ENCODE measurements at places on chromosomes 7 and 10.

DNA sequence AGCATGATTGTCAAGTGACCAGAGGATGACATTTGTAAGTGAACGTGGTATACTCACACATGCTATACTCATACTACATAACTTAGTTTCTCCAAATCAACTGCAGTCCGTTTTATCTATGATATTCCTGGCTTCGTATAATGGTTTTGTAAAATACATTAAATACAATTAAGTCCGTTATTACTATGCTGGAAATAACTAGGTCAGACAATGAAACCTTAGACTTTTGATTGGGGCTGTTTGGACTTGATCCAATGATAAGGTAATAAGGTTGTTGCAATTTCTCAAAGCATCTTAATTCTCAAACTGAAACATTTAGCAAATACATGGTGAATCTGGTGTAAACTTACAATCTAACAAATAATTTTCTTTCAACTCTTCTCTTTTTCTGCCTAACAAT is 117.0 kb downstream of the TWIST1 start:
- DNase-seq, result no peak

GRCh38 chr10:103202319-103202718 is 9.2 kb upstream of the NT5C2 start:
- DNase-seq, result no peak

- DNase-seq, result no peak
Observed at GRCh38 chr10:60351191-60351853, 38.4 kb downstream of the ANK3 start.

- DNase-seq, result no peak
Observed at GRCh38 chr10:53314876-53315275, 542.3 kb upstream of the MBL2 start.

DNA sequence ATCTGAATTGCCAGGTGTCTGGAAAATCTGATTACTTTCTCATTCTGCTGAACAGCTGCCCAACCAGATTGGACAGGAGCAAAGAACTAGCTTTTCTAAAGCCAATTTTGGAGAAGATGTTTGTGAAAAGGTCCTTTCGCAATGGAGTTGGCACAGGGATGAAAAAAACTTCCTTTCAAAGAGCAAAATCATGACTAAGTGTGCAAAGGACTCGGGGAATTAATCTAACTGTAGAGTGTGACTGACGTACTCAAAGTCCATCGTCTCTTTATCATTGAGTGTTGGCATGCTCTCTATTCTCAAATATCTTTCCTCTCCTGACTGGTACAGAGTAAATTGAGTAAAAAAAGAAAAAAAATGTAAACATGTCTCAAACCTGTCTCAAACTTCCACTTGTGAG is 3.3 kb downstream of the NPS start:
- no peak for DNase-seq

- no peak for DNase-seq
Observed at GRCh38 chr7:134941952-134942351, 44.4 kb upstream of the AGBL3 start.

GRCh38 chr7:106419455-106420182 is 134.8 kb upstream of the NAMPT start:
- DNase-seq, result no peak

DNA sequence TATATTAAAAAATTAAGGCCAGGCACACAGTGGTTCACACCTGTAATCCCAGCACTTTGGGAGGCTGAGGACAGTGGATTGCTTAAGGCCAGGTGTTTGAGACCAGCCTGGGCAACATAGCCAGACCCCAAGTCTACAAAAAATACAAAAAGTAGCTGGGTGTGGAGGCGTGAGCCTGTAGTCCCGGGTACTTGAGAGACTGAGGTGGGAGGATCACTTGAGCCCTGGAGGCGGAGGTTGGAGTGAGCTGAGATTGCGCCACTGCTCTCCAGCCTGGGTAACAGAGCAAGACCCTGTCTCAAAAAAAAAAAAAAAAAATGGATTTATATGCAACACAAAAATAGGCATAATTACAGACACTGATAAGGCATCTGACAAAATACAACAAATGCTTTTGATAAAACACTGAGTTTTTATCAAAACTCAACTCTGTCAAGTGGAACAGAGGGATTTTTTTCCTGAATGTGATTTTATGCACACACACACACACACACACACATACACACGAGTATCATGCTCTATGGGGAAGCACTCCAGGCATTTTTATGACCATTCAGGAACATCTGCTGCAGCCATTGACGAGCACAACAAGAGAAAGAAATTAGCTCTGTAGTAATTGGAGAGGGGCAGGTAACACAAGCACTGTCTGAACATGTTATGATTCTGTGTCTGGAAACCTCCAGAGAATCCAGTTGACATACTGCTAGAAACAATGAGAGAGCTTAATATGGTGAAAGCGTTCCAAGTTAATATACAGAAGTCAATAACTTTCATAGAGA is 193.1 kb downstream of the WDR37 start:
- no peak for DNase-seq

DNA sequence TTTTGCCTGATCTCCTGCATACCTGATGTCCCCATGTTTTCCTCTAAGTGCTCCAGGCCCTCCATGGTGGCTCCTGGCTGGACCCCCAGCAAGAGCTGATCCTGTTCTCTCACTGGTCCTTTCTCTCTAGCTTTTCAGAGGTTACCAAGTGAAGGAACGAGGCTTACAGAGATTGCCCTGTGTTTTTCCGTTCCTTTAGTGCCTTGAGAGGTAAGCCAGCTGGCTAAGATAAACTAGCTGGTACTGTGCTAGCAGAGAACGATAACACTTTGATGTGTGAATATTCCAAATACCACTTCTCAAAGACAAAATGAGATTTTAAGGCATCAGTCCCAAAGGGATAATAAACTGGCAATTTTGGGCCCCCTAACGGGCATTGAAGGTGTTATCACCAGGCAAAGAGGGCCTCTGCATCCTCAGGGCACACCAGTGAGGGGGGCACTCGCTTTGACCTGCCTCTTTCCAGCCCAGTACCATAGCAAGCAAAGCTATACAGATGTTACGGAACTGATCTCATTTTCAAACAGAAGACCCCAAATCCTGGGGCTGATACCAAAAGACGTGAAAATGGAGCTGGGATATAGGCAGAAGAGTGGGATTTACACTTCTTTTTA is 8.4 kb upstream of the CCNY start:
- no peak for DNase-seq

GRCh38 chr10:1160561-1161314 is 104.6 kb downstream of the WDR37 start:
- DNase-seq, result no peak

GRCh38 chr7:91293840-91294239 is 29.6 kb downstream of the FZD1 start:
- DNase-seq, result no peak

GRCh38 chr7:70568674-70569334 is 563.1 kb upstream of the GALNT17 start:
- no peak for DNase-seq

DNA sequence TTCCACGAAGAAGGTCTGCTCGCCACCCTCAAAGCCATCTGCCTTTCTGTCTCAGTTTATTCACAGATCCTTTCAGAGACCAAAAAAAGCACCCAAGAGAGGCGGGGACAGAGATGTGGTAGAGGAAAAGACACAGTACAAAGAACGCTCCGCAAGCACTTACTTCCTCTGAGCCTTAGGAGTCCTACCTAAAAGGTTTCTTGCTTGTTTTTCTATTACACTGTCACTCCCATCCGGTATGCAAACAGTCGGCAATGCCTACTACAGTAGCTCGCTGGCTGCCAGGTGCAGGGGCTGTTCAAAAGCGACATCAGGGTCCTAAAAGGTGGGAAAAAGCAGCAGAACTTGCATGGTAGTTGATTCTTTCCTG is 816 bp downstream of the TECPR1 start:
- DNase-seq, result no peak

DNA sequence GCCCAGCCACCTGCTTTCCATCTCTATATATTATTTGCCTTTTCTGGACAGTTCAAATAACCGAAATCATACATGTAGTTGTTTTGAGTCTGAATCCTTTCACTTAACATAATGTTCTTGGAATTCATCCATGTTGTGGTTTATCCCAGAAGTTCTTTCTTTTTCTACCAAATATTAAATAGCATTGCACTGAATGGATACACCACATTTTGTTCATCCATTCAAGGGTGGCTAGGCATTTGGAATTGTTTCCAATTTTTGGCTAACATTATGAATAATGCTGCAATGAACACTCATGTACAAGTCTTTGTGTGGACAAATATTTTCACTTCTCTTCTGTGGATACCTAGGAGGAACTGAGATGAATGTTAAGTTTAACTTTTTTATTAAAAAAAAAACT is 18.0 kb downstream of the DNAJC1 start:
- DNase-seq, result no peak

DNA sequence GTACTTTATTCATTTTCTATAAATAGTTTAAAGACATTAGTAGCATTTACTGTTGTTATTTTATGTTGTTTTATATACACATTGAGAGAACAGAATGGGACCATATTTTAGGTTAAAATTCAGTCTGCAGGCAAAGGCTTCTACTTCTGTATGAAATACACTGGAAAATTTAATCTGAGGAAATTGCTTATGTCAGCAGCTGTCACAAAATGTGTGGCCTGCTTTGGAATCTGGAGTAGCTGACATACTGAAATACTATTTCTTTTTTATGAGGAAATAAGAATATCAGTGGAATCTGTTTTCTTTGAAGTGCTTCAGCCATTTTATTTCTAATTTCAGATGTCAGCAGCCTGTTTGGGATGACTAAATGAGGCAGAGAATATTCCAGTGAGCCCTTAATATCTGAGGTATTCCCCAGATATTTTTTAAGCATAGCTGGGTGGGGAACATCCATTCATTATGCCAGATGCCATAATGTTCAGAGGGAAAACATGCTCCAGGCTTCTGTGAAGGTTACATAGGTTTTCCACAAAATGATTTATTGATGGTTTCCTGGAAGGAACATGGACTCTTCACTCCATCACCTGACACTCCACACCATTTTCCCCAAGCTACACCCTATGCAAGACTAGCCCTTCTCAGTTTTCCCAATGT is 267.1 kb downstream of the ARL4A start:
- no peak for DNase-seq

- DNase-seq, result no peak
Observed at GRCh38 chr10:116126954-116127695, 145.9 kb downstream of the GFRA1 start.

- no peak for DNase-seq
Observed at GRCh38 chr10:106111246-106111645, 1053.3 kb downstream of the SORCS1 start.

- no peak for DNase-seq
Observed at GRCh38 chr10:84194424-84195043, at the start of gene CDHR1. Gene CDHR1, plus strand, starts transcription at chr10:84194537. Its CDS starts 224 bp downstream, at chr10:84194761.

DNA sequence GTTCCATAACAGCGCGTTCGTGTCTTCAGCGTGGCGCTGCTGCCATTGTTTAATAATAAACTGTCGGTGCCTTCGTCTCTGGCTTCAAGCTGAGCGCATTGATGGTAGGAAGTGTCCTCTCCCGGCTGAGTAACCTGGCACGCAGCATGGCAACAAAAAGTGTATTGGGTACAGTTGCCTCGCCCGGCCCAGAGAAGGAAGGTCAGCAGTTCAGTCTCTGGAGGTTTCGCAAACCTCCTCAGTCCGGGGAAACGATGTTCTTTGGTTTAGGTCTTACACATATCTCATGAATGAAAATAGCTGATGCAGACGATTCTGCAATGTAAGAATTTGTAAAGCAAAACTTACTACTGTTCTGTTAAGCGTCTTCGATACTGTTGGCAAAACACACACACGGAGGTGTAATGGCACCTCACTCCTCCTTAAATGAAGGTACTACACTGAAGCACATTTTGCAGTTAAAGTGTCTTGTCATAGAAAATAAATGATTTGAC is 739 bp upstream of the CCDC186 start:
- no peak for DNase-seq
